Adrenal gland (tissue), 19 donors: ENCODE measurements at places on chromosomes 4 and X. TPM values are rescaled to one million over a fixed set of nuclear protein-coding genes. Genes with fewer than 3 reads are reported as not detected.

NKX3-2 gene
- total RNA-seq, result 0.06 TPM

SHROOM2 gene
- 4.2 TPM for total RNA-seq

NDP gene
- 4.3 TPM for total RNA-seq

DNAAF6 gene
- total RNA-seq, result not detected

RRH gene
- 0.49 TPM for total RNA-seq

DNA sequence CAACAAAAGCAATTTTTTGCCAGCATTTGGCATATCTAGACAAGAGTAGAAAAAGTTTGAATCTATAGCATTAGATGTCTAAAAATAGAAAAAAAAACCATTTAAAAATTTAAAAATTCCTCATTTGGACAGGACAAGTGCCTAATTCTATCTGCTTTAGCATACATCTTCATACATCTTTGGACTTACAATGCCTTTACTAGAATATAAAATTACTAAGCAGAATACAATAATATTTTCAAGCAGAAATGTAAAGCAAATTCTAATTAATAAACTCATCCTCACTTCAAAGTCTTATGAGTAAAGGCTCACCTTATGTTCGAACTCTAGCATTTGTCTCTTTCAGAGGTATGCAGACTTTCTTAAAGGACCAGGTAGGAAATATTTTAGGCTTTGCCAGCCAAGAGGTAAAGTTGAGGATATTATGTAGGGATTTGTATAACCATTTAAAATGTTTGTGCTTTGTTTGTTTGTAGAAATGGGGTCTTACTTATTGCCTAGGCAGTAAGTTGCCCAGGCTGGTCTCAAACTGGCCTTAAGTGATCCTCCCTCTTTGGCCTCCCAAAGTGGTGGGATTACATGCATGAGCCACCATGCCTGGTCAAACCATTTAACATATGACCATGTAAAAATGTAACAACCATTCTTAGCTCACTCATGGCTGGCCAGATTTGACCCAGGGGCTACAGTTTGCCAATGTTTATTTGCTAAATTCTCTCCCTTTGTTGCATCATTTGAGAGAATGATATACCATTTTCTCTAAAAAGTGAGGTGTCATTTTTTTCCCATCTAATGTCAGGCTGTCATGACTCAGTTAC is 29.1 kb downstream of the UGDH start:
- DNase-seq, result no peak

- no peak for DNase-seq
Measured at GRCh38 chrX:71636438-71637252, 18.3 kb upstream of the CXCR3 start.

- no peak for DNase-seq
Measured at GRCh38 chrX:45070116-45071007, 130.3 kb downstream of the DIPK2B start.

DNA sequence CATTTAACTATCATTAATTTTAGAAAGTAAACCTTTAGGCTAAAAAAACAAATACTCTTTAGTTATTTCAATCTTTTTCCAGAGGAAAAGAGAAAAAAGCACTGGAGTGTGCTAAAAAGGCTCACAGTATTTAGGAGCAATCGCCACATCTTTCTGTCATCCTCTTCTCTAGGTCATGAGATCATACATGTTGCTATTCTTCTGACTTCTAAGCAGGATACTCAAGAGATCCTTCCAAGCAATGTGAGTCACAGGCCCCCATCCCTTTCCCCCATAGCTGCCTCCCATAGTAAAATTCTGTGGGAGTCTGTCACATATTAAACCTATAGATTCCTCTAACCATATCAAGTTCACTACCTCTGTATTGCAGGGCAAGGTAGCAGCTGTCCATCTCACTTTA is 7.7 kb downstream of the EDNRA start:
- no peak for DNase-seq

DNA sequence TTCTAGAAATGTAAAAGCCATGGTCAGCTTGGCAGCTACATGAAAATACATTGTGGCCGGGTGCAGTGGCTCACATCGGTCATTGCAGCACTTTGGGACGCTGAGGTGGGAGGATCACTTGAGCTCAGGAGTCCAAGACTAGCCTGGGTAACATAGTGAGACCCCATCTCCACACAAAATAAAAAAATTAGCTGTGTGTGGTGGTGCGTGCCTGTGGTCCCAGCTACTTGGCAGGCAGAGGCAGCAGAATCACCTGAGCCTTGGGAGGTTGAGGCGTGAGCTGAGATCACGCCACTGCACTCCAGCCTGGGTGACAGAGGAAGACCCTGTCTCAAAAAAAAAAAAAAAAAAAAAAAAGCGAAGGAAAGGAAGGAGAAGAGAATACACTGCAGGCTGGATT is 29.0 kb downstream of the RNF212 start:
- no peak for DNase-seq

DNA sequence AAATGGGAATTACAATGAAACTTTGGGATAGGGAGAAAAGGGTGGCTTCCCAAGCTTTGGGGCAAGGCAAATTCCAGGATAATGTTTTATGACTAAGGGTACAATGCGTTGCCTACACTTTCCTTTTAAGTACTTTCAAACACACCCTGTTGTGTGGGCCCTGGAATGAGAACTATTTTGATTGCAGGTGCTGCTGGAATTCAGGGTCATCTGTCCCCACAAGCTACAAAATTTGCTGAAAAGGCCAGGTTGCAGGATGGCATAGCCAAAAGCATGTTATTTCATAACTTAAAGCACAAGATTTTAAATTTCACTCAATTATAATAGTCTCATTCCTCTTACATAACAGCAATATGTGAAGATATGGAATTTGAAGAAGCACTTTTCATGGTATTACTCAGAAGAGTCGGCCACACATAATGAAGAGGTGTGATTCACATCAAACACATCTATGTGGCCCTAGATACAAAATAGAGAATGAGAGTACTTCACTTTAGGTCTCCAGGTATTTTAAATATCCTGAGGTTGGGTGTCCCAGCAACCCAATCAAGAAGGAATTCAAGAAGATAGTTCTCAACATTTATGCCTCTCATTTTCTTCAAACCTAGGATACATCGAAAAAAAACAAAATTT is 89.3 kb downstream of the APBB2 start:
- DNase-seq, result no peak

DNA sequence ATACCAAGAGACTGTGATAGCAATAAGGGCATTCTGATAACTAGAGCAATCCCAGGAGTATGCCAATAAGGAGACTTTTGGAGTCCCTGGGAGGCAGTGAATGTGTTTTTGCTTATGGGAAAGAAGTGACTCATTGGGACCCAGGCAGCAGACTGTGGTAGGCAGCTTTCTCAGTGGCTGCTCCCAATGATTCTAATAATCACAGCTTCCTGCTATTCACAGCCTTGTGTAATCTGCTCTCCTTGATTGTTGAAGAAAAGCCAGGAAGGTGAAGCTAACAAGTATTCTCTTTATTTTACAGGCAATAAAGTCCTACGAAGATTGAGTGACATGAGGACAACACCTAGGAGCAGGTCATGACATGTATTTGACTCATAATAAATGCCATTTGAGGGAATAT is 70.3 kb upstream of the DDX60 start:
- no peak for DNase-seq

DNA sequence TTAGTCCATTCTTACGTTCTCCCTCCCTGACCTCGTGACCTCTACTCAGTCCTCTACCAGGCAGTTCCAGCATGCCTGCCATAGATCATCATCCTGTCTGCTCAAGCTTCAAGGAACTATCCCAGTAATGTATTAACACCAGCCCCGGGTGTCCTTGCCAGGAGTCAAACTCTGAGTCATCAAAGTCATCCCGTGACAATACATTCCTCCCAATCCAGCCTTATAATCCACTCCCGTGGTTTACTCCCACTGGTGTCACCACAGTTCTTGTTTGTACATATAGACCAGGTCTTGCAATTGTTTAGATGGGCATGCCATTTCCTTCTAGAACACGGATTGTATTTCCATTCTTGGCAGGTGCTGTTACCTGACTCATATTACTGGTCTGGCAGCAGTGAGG is 68.7 kb upstream of the TAB3 start:
- peak; percentile 28 for DNase-seq

DNA sequence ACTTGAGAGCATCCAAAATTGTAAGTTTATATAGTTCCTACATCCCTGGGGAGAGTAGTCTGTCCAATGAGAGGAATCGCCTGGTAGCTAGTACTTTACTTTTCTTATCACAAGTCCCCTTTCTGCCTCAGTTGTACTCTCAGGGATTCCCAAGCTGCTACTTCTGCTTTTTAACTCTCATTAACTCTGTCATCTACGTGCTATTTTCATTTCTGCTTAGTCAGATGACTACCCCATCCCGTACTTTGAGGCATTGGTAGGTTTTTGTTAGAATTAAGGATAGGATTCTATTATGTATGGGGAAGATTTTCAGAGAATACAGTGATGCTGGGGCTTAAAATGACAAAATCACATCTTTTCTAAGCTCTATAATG is 24.7 kb downstream of the RBPJ start:
- no peak for DNase-seq

- DNase-seq, result no peak
Measured at GRCh38 chr4:81352446-81352835, 119.3 kb downstream of the RASGEF1B start.
